LHCN-M2 (cell line): ENCODE measurements at places on chromosomes 1 and 21. TPM values are rescaled to one million over a fixed set of nuclear protein-coding genes. Genes with fewer than 3 reads are reported as not detected.

DNA sequence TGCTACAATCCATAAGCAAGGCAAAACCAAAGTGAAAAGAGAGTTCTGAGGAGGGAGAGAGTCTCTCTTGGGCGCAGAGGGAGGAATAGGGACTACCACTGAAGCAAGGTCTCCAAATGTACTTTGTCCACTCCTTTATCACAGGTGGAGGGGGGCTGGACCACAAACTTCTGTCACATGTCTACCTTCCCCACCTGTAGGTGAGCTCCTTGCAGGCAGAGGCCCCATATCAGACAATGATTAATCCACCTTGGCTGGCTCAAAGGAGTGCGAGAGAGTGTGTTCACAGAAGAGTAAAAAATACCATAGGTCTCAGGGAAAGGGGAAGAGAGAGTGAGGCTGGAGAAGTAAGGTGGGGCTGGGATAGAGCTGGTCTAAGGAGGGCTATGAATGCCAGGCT, 4.5 kb downstream of the BEND5 start:
- no peak for DNase-seq

GRCh38 chr1:158563853-158564252, 6.5 kb downstream of the OR6P1 start:
- no peak for DNase-seq

- DNase-seq, result peak; percentile 8
Measured at GRCh38 chr1:14778898-14779865, 180.7 kb downstream of the KAZN start.

The CLCN6 gene
- total RNA-seq, result 5.5 and 10.7 TPM in 2 replicates
